ENCODE measurements at places on chromosomes 1 and 21.

GRCh38 chr1:205664399-205665017 is 15.8 kb downstream of the SLC45A3 start:
- DNase-seq, result no peak

GRCh38 chr1:89637496-89637895 is 4.6 kb downstream of the LRRC8C start:
- no peak for DNase-seq

GRCh38 chr1:1536019-1536937 is 4.1 kb downstream of the TMEM240 start:
- DNase-seq, result no peak

GRCh38 chr1:202659541-202659940 is 50.7 kb downstream of the SYT2 start:
- DNase-seq, result no peak

DNA sequence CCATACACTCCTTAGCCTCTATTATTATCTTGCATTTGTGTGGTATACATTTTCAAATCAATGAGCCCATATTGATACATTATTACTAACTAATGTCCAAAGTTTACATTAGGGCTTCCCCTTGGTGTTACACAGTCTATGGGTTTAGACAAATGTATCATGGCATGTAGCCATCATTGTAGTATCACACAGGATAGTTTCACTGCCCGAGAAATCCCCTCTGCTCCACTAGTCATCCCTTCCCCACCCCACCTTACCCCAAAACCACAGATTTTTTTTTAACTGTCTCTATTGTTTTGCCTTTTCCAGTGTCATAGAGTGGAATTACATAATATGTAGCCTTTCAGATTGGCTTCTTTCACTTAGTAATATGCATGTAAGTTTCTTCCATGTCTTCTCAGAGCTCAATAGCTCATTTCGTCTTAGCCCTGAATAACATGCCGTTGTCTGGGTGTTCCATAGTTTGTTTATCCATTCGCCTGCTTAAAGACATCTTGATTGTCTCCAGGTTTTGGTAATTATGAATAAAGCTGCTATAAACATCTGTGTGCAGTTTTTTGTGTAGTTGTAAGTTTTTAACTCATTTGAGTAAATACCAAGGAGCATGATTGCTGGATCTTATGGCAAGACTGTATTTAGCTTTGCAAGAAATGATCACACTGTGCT is 86.4 kb upstream of the LYST start:
- no peak for DNase-seq

- DNase-seq, result no peak
Observed at GRCh38 chr1:162551969-162552683, 9.4 kb upstream of the UAP1 start.

- no peak for DNase-seq
Observed at GRCh38 chr1:51302746-51303145, 27.6 kb downstream of the TTC39A start.

- no peak for DNase-seq
Observed at GRCh38 chr1:186178426-186179043, 196.5 kb downstream of the TPR start.

- no peak for DNase-seq
Observed at GRCh38 chr1:27176323-27176722, 21.4 kb upstream of the SLC9A1 start.

- no peak for DNase-seq
Observed at GRCh38 chr1:179935909-179936496, 18.6 kb upstream of the CEP350 start.
